ENCODE measurements at places on chromosomes 2 and 18.

DNA sequence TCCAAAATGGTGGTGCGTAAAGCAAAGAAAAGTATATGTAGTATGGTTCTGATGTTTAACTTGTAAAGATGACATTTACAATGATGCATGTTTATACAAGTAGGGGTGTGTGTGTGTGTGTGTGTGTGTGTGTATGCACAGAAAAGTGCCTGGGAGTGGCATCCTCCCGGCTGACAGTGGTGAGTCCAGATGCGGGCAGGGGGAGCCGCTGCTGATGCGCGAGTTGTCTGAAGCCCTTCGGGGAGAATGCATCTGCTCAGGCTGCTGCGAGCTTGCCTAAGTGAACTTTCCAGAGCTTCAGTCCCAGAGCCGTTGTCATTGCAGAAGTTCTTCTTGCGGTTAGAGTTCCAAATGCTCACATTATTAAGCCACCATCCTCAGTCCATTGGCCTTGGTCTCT, 429.7 kb upstream of the HS6ST1 start:
- DNase-seq, result no peak

GRCh38 chr2:213496226-213496625, 212.0 kb downstream of the SPAG16 start:
- DNase-seq, result no peak

DNA sequence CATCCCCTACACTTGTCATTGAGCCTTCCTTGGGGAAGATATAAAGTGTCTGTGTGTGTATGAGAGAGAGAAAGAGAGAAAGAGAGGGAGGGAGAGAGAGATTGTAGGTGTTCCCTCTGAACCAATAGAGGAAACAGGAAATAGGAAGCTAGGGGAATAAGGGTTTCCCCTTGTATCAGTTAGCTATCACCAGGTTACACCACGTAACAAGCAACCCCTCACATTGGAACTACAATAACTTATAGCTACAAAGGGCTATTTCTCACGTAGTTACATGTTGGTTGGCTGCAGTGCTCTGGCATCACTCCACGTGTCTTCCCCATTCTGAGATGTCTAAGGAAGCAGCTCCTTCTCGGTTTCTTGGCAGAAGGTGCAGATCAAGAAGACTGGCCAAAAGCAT, 41.0 kb upstream of the ARL4C start:
- DNase-seq, result no peak

DNA sequence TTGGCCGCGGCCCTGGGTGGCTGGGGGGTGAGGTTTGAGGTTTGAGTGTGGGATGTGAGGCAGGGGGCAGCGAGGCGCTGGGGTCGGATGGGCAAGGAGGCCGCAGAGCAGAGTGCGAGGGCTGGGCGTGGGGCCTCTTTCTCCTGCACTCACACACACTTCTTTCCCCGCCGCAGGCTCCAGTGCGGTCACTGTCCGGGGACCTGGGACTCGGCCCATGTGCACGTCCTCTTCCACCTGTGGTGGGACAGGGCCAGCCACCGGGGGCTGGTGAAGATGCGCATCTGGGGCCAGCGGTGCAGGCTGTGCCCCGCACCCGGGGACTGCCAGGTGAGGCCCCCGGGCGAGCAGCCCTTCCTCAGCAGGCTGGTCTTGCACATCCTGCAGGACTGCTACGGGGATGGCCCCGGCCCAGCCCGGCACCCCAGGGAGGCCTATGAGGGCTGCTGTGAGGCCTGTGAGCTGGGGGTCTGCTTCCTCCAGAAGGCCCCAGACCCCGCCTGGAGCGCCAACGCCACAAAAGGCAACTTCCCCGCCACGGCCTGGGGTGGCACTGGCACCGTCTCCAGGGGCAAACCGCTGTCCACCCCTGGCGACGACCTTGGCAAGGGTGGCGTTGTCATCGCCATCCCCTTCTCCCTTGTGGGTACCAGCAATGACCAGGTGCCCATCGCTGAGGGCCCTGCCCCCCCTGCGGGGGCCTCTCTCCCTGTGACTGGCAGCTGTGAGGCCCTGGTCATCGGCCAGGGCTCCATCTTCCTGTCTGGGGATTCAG, 2.2 kb downstream of the RTP5 start:
- DNase-seq, result no peak

DNA sequence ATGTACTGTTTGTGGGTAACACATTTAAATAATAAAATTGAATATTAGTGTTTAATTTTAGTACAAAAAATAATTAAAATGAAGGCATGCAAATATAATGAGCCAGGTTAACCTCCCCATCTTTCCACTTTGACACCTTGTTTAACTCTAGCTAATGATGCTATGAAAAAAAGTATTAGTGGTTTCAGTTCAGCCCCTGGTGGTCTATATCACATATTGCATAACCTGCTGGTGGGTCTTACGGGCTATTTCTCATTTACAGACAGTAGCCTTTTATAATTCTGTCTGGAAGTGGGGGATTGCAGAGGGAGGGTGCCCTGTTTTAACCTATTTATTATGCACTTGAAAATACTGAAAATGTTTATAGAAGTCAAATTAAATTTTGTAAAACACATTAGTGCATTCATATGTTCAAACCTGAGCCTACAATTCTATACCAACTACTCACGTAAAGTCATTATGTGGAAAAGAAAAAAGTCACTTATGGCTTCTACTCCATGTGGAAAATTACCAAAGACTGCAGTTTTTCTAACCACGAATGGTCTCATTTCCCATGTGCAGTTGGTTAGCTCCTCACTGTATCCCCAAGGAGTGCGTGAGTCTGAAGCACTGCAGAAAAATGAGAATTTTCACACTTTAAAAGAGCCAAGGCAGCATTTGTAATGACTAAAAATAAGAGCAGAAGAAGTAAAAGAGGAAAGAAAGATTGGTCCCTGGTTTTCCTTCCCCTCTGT, 381.0 kb downstream of the MTX2 start:
- peak; percentile 66 for DNase-seq

- peak; percentile 77 for DNase-seq
Observed at GRCh38 chr18:2143636-2144035, 427.7 kb downstream of the METTL4 start.

DNA sequence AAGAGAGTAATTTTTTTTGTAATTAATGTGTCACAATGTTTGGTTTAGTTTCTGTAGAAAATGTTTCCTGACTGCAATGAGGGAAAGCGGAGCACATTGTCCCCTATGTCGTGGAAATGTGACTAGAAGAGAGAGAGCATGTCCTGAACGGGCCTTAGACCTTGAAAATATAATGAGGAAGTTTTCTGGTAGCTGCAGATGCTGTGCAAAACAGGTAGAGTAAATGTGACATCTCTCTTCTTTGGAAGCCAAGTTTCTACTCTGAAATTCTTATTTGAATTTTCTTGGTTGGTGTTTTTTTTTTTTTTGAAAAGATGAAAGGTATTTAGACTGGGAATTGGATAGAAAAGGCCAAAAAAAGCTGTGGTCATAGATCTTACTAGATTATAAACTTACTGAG, 20.0 kb downstream of the RNF138 start:
- no peak for DNase-seq

- DNase-seq, result no peak
Observed at GRCh38 chr2:108641756-108642155, 77.5 kb upstream of the RANBP2 start.

DNA sequence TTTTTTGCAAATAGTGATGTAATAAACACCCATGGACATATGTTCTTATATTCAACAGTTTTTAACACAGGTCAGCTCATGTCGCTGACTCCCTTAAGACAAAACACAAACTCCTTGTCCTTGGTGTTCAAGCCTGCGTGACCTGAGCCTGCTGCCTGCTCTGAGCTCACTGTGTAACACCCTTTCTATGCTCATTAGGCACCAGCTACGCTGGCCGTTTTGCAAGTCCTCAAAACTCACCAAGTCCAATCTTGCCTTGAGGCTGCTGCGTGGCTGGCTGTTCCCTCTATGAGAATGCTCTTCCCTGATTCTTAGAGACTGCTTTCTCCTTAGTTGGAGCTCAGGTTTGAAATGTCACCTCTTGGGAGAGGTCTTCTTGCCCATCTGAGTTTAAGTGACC, 100.5 kb upstream of the GLI2 start:
- no peak for DNase-seq

DNA sequence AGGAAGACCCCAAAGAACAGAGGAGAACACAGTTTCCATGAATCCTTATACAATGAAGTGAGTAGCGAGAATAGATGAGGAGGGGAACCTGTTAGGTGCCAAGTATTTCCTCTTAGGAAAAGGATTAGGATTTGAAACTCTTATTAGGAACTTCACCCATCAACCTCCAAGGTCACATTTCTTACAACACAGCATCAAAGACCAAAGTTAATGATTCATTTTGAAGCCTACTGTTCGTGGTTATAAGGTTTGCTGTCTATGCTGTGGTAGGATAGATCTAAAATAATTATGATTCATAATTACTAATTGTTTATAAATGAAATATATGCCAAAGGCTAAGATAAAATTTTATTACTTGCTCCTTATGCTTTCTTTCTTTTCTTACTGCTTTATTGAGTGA, 6.1 kb downstream of the CFAP221 start:
- peak; percentile 14 for DNase-seq

DNA sequence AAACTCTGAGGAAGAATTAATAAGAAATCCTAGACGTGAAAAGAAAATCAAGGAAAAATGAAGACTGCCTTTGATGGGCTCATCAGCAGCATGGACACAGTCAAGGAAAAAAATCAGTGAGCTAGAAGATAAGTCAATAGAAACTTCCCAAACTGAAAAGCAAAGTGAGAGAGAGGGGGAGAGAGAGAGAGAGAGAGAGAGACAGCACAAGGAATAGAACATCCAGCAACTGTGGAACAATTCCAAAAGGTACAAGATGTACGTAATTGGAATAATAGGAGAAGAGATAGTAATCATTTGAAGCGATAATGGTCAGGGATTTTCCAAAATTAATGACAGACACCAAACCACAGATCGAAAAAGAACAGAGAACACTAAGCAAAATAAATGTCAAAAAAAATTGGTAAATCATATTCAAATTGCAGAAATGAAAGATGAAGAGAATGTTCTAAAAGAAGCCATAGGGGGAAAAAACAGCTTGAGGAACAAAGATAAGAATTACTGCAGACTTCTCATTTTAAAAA, 54.5 kb downstream of the TBC1D8 start:
- no peak for DNase-seq

DNA sequence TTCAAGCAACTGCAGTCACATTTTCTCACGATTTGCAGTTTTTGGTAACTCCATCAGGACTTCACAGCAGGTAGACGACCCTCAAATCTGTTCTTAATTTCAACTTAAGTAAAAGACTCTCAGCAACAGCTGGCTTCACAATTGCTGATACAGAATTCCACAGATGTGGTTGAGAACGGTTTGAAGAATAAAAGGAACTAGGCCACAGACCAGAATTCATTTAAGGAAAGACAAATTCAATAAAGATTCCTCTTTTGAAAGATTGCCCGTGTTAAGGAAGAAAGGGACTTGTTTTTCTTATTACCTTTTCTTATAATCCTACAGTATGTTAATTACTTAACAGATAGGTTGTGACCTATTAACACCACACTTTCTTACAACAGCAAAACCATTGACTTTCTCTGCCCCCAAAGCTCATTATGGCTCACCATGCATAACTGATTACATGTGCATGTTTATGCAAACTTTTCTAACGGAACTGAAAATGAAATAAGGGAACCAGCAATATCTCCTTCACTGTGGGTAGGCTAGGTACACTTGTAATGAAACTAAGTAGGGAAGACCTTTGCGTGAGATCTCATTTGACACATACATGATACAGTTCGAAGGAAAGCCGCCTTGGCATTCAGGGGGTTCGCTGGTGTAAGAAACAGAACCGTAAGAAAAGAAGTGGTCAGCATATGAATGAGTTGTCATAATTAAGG, 4.7 kb upstream of the ZNF516 start:
- no peak for DNase-seq

GRCh38 chr2:96604104-96604503, 34.0 kb downstream of the KANSL3 start:
- DNase-seq, result no peak

- DNase-seq, result no peak
Observed at GRCh38 chr2:159163930-159164329, 122.6 kb downstream of the WDSUB1 start.

DNA sequence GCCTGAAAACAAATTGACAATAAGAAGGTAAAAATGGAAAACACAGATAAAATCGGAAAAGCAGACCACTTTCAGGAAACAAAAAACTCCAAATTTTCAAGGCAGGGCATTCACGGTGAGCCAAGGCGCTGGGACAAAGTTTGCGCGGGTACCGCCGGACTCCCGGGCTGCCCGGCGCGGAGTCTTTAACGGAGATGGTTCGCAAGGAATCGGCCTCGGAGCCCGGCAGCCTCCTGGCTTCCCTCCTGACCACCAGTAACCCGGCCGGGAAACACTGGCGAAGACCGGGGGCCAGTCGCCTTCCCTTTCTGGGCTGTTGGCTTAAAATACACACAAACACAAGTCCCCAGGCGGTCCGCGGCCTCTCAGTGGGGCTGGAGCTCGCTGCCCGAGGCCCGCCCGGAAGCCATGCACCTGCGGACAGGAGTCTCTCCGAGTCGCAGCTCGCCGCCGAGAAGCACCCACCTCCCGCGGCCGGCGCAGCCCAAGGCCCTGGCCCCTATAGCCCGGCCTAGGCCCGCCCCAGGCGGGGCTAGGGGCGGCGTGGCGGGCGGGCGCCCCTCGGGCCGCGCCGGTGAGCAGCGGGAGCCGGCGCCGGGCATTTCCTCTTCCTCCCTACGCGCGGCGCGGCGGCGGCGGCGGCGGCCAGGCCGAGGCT, 622 bp upstream of the KCMF1 start:
- no peak for DNase-seq

- DNase-seq, result no peak
Observed at GRCh38 chr2:128386066-128386465, 67.4 kb upstream of the HS6ST1 start.

DNA sequence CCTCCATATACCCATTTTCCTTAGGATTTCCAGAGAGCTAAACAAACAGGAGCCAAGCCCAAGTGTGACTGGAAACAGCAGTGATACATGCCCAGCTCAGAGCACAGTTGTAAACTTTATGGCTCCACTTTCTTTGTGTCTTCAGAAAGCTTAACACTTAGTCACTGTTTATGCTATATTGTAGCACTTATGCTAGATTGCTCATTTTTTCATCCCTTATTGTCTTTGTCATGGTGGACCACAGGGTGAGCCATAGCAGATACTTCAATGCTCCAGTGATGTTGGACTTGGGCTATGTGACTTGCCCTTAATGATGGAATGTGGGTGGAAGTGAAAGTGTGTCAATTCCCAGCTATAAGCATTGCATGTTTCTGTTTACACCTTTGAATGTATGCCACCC, 401.6 kb downstream of the METTL4 start:
- DNase-seq, result no peak

GRCh38 chr2:12170121-12170520, 423.7 kb downstream of the LPIN1 start:
- DNase-seq, result no peak

Data from fibroblast of skin of abdomen (primary cell).